ENCODE measurements at places on chromosomes 12 and 14. TPM values are rescaled to one million over a fixed set of nuclear protein-coding genes. Genes with fewer than 3 reads are reported as not detected.

The KRT6A gene
- polyA plus RNA-seq, result not detected

The POTEM gene
- polyA plus RNA-seq, result not detected

- peak; percentile 22 for DNase-seq
These were observed 23.8 kb upstream of the PHC1 start for GRCh38 chr12:8890313-8891085.

The SLC6A12 gene
- polyA plus RNA-seq, result not detected

The CEBPE gene
- not detected for polyA plus RNA-seq

DNA sequence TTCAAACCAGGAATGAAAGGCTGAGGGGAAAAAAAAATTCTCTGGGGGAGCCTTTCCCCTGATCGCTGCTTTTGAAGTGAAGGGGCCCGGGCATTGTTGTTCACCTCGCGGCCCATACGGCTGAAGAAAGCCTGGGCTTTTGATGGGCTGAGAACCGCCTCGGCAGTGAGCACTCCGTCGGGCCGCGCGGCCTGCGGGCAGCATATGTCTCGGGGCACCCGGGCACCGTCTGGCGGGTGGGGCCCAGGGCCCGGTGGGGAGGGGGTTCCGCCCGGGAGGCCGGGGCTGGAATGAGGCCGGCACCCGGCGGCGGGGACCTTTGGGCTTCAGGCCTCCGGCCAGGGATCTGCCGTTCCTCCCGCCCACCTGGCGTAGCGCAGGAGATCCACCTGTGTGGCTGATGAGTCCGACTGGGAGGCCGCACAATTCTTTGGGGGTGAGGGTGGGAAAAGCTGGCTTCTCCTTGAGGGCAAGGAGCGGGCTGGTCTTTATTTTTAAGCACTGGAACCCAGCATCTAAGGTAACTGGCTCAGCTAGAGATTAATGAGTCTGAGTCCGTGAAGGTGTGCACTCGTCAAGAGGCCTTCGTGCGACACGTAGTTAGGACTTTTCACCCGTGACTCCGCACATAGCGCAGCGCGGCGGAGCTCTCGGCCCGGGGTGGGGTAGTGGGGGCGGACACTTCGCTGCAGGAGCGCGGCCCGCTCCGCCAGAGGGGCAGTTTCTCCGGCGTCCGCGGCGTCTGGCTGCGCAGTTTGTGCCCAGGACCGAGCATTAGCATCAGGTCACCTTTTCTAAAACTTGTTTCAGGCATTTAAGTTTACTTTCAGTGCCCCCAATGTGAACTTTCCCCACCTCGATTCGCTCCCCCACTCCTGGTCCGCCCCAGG lies 10.6 kb downstream of the FOXA1 start:
- DNase-seq, result no peak

The ZDHHC22 gene
- not detected for polyA plus RNA-seq

The LALBA gene
- not detected for polyA plus RNA-seq

DNA sequence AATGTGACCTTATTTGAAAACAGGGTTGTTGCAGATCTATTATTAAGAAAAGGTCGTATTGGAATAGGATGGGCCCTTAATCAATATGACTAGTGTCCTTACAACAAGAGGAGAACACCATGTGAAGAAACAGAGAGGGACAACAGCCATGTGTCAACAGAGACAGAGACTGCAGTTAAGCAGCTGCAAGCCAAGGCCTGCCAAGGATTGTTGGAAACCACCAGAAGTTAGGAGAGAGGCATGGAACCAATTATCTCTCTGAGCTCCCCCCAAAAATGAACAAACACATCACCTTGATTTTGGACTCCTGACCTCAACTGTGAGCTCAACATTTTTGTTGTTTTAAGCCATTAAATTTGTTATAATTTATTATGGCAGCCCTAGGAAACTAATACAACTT lies 214.6 kb upstream of the PRKD1 start:
- DNase-seq, result no peak

The CLMN gene
- polyA plus RNA-seq, result 0.09 TPM

GRCh38 chr12:52667509-52667908 lies 12.7 kb downstream of the KRT1 start:
- no peak for DNase-seq

- DNase-seq, result no peak
These were observed 176.2 kb upstream of the NOVA1 start for GRCh38 chr14:26773906-26774593.

GRCh38 chr12:121933522-121934308 lies 15.3 kb downstream of the CFAP251 start:
- DNase-seq, result peak; percentile 42

The TMEM119 gene
- 8.4 TPM for polyA plus RNA-seq

Data from IMR-90 (cell line).